ENCODE measurements at places on chromosomes 5 and 9.

- peak; percentile 63 for DNase-seq
Observed at GRCh38 chr5:113266227-113266912, 168.4 kb downstream of the TSSK1B start.

GRCh38 chr9:113516840-113517577, 53.5 kb downstream of the RGS3 start:
- DNase-seq: no peak

DNA sequence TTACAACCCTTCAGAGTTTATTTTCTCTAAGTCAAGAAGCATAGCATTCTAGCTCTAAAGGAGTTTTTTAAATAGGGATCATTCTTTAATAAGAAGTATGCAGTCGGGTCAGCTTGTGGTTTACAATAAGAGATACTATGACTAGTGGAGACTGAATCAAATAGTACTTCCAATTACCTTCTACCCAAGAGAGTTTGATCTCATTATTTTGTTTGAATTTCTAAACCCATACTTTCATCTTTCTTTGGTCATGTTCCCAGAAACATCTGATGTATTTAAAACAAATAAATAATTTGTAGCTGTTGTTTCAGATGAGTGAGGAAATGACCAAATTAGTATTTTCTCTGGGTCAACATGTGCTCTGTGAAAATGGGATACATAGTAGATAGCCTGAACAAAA, 160.2 kb upstream of the CDH6 start:
- DNase-seq: no peak

- peak; percentile 32 for DNase-seq
Observed at GRCh38 chr9:90956026-90956810, 154.6 kb downstream of the SYK start.

- DNase-seq: no peak
Observed at GRCh38 chr9:94644543-94644942, 5.2 kb upstream of the FBP1 start.

DNA sequence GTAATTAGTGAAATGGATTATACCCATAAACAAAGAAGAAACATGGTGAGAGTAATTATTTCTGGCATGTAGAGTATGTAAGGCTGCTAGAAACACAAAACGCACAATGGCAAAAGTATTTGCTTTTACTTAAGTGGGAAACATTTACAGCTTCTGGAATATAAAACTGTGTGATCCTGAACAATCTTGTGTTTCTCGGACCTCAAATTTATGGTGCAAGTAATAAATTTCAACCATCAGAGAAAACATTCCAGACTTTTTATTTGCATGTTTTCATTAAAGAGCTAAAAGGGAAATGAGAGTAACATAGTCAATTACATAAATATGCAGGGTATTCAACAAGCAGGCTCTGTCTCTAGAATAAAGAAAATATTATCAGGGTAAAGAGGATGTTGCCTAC, 17.2 kb upstream of the PRR16 start:
- DNase-seq: peak; percentile 22

DNA sequence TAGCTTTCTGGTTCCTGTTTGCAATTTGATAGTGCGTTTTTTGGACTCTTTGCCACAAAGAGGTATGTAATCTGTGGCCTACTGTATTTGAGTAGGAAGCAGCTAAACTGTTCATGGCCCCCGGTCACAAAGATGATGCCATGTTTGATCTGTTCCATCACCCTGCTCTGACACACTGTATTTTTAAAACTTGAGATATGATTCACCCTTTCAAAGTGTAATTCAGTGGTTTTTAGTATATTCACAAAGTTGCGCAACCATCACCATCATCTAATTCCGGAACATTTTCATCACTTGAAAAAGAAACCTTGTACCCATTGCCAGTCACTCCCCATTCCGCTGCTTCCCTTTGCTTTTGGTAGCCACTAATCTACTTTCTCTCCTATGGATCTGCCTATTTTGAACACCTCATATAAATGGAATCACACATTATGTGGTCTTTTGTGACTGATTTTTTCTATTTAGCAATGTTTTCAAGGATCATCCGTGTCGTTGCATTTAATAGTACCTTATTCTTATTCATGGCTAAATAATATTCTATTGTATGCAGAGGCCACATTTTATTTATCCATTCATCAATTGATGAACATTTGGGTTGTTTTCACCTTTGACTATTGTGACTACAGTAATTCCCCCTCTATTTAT, 141.6 kb downstream of the NR3C1 start:
- peak; percentile 82 for DNase-seq

DNA sequence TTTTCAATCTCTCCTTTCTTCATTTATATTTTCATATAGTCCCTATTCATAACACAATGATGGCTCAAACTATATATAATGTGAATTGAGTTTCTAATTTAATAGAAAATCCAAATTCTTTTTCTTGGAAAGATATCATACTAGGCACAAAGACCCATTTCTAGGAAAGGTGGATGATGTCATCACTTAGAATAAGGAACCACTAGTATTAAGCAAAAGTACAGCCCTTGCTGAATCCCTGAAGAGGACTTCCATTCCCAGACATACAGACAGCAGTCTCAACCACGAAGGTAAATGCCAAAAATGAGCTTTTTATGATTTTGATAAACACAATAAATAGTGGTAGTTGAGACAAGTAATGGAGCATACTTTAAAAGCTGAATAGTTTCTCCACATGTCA, 210.0 kb downstream of the FBN2 start:
- DNase-seq: no peak

DNA sequence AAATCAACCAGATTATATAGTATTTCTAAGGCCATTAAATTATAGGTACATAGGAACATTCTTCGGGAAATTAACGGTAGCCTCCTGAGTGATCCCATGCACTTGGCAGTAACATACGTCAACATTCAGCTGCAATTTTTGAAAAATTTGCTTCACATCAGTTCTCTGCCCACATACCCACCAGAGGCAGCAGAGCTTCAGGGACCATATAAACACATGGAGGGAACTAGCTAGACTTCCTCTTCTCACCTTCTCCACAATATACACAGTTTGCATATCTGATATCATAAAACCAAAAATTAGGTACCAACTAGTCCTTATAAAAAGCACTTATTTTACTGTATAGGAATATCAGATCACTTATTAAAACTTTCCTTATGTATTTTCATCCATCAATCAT, 4.8 kb downstream of the PSIP1 start:
- no peak for DNase-seq

- peak; percentile 79 for DNase-seq
Observed at GRCh38 chr9:35954942-35955546, 2.9 kb downstream of the OR2S2 start.

GRCh38 chr5:10691826-10692785, 68.9 kb downstream of the DAP start:
- DNase-seq: peak; percentile 66

- DNase-seq: peak; percentile 16
Observed at GRCh38 chr9:95736370-95736769, 139.1 kb upstream of the ERCC6L2 start.

Data from amniotic epithelial cell (primary cell).